ENCODE measurements at places on chromosomes 12 and 14. TPM values are rescaled to one million over a fixed set of nuclear protein-coding genes. Genes with fewer than 3 reads are reported as not detected.

Gene CFAP54
- 0.12 TPM for polyA plus RNA-seq

Gene ATG101
- 34.1 TPM for polyA plus RNA-seq

Gene LYZ
- polyA plus RNA-seq = 14.3 TPM

Gene PLXNC1
- polyA plus RNA-seq = 3.2 TPM

Gene SDR39U1
- 59.4 TPM for polyA plus RNA-seq

Gene ZDHHC22
- polyA plus RNA-seq = 0.04 TPM

Gene DPY19L2
- 3.4 TPM for polyA plus RNA-seq

Gene HOXC12
- polyA plus RNA-seq = not detected

Gene ATN1
- polyA plus RNA-seq = 127 TPM

Gene KRT86
- 1.2 TPM for polyA plus RNA-seq

Gene MSRB3
- 26.9 TPM for polyA plus RNA-seq

Gene GPR68
- polyA plus RNA-seq = 0.15 TPM

Gene KLRK1
- 2.0 TPM for polyA plus RNA-seq

Gene SLC2A13
- 1.7 TPM for polyA plus RNA-seq

Gene PRPH
- polyA plus RNA-seq = 2.4 TPM

Gene TAS2R19
- polyA plus RNA-seq = not detected

Gene KRT6C
- not detected for polyA plus RNA-seq

Gene CLEC1A
- polyA plus RNA-seq = 1.7 TPM

Gene KRT75
- polyA plus RNA-seq = not detected

Gene TEX22
- not detected for polyA plus RNA-seq

Gene NYNRIN
- polyA plus RNA-seq = 3.8 TPM

Gene BTBD6
- polyA plus RNA-seq = 116 TPM

Gene GLTP
- polyA plus RNA-seq = 12.3 TPM

Gene RAPGEF3
- 239 TPM for polyA plus RNA-seq

Gene MYF5
- polyA plus RNA-seq = not detected

Gene AQP5
- polyA plus RNA-seq = 0.76 TPM

Gene PACS2
- 82.1 TPM for polyA plus RNA-seq

Gene KRT83
- polyA plus RNA-seq = not detected

Gene LYSET
- 12.2 TPM for polyA plus RNA-seq

Gene PAPLN
- 2.1 TPM for polyA plus RNA-seq

Gene BRAP
- 7.4 TPM for polyA plus RNA-seq

Gene DHRS2
- 1.3 TPM for polyA plus RNA-seq

Gene LRIG3
- polyA plus RNA-seq = 8.0 TPM

Gene LRRC10
- not detected for polyA plus RNA-seq

Gene COX14
- 134 TPM for polyA plus RNA-seq

Gene SPATA7
- polyA plus RNA-seq = 5.6 TPM

Gene MYO1H
- polyA plus RNA-seq = 0.40 TPM

Gene HOXC4
- 0.51 TPM for polyA plus RNA-seq

Gene TRHDE
- 4.2 TPM for polyA plus RNA-seq

Gene CACNA1C
- 0.72 TPM for polyA plus RNA-seq

Gene MUCL1
- not detected for polyA plus RNA-seq

Gene NTF3
- polyA plus RNA-seq = 0.06 TPM

Gene CLEC9A
- not detected for polyA plus RNA-seq

Gene SERPINA10
- polyA plus RNA-seq = not detected

Gene KRT85
- not detected for polyA plus RNA-seq
